ENCODE measurements at places on chromosomes 7 and 10. TPM values are rescaled to one million over a fixed set of nuclear protein-coding genes. Genes with fewer than 3 reads are reported as not detected.

- peaks cover 4% of the 10 kb centered on the region for H3K27me3 ChIP-seq
- no peaks in the 10 kb centered on the region for H3K36me3 ChIP-seq
- H3K4me3 ChIP-seq = no peak overlapping the region
- no peak for DNase-seq
- H3K4me1 ChIP-seq = no peaks in the 10 kb centered on the region
Observed at GRCh38 chr7:34059136-34059828, 153.9 kb downstream of the BMPER start.

- H3K27ac ChIP-seq = no peak overlapping the region
- no peaks in the 10 kb centered on the region for H3K36me3 ChIP-seq
- peaks cover 7% of the 10 kb centered on the region for H3K4me1 ChIP-seq
- no peak overlapping the region for H3K4me3 ChIP-seq
- no peaks in the 10 kb centered on the region for H3K27me3 ChIP-seq
Observed at GRCh38 chr10:110175406-110175805, 32.0 kb upstream of the MXI1 start.

DNA sequence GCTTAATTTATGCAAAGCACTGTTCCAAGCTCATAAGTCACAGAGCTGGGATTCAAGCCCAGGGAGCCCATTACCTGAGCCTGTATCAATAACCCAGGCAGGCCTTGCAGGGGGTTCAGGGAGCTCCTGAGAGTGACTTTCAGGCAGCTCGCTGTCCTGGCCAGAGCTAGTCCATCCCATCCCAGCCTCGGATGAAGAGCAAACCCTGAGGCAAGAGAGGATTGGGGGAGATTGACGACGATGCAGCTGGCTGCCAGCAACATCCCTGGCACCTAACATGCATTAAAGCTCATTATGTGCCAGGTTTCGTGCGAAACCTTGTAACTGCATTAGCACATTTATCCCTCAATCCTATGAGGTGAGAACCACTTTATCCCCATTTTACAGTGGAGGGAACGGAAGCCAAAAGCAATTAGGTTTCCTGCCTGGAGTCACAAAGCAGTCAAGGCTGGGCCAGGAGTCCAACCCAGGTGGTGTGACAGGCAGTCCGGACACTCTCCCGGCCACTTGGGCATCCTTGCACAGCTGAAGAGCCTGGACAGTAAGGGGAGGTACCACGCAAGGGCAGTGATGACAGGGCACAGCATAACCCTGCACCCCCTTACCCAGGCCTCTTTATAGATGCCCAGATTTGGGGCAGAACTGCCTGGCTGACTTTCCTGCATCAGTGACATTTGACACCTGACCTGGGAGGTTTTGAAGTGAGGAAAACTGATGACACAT is 129.8 kb upstream of the CHST15 start:
- H3K4me1 ChIP-seq = no peaks in the 10 kb centered on the region
- H3K4me3 ChIP-seq = no peak overlapping the region
- H3K36me3 ChIP-seq = no peaks in the 10 kb centered on the region
- H3K27ac ChIP-seq = no peak overlapping the region
- H3K27me3 ChIP-seq = peaks cover 28% of the 10 kb centered on the region

GRCh38 chr10:3844491-3845025 is 59.5 kb upstream of the KLF6 start:
- no peak for DNase-seq
- H3K36me3 ChIP-seq = no peaks in the 10 kb centered on the region

The FOXP2 gene
- 0.04 TPM for total RNA-seq

GRCh38 chr7:146966274-146966673 is 849.7 kb downstream of the CNTNAP2 start:
- no peaks in the 10 kb centered on the region for H3K27me3 ChIP-seq
- H3K4me3 ChIP-seq = no peak overlapping the region
- H3K36me3 ChIP-seq = no peaks in the 10 kb centered on the region
- DNase-seq = no peak
- H3K4me1 ChIP-seq = no peaks in the 10 kb centered on the region

Data from HepG2 (cell line).